ENCODE measurements at places on chromosomes 2 and 18.

- no peak for DNase-seq
Observed at GRCh38 chr2:128348701-128349100, 30.0 kb upstream of the HS6ST1 start.

- DNase-seq, result no peak
Observed at GRCh38 chr2:172105471-172106107, 2.9 kb upstream of the DLX2 start.

DNA sequence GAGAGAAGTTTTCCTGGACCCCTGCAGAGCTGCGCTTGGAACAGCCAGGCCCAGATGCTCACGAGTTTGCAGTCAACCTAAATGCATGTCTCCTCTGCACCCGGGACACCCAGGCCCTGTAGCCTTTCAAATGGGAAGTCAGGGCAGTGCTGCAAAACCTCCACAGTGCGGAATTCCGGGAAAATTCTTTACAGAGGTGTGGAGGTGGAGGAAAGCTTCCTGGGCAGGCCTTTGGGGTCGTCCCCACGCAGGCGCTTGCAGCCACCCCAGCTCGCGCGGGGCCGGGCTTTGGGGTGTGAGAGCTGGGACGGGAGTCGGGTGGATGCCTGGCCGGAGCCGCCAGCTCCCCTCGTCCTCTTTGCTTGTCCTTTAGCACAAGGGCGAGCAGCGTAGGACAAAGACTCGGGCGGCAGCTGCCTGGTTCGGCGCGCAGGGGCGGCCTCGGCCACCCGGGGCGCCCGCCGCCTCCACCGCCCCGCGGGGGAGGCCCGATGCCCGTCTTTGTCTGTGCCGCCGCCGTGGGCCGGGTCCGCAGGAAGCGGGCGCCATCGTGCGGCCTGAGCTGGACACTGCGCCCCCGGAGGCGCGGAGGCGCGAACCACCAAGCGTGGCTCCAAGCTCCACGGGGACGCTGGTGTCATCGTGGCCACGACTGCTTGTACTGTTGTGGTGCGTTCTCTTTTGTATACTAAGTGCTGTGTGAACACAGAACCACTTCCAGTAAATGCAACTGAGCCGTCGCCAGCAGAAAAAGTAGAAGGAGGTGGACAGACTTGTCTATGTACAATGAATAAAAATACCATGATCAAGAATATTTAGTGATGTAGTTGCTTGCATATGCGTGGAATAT lies 28.2 kb upstream of the BCL11A start:
- peak; percentile 41 for DNase-seq

GRCh38 chr18:70554854-70555445 lies 266.1 kb downstream of the SOCS6 start:
- DNase-seq, result peak; percentile 51

DNA sequence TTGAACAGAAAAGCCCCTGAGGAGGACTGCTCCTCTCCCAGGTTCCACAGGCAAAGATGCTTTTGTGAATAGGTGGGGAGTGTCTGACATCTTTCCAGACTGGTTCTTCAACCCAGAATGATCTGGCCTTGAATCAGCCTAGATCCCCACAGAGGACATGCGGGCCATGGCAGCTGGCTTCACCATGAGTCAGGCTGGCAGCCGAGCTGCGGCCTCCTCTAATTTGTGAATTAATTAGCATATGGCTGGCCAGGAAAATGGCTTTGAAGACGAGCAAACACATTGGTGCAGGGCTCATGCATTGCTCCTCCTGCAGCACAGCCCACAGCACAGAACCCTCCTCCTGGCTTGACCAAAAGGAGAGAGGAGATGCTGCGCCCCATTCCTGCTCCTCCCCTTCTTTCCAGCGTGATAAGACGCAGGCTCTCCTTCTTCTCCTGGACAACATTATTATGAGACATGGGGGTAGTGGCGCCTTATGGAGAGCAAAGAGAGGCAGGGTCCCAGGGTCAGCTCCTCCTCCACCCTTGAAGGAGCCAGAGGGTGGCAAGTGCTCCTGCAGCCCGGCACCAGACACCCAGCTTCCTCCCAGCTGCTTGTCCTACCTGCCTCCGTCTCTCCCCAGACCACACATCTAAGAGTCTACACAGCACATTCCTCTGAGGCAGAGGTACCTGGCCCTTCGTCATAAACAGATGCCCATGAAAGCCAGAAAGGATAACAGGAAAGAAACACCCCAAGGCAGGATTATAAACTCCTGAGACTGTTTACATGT lies 66.7 kb downstream of the EDAR start:
- DNase-seq, result no peak

GRCh38 chr2:233116946-233117345 lies 56.8 kb downstream of the INPP5D start:
- DNase-seq, result no peak
